Renal cortical epithelial cell (primary cell): ENCODE measurements at places on chromosomes 4 and X.

DNA sequence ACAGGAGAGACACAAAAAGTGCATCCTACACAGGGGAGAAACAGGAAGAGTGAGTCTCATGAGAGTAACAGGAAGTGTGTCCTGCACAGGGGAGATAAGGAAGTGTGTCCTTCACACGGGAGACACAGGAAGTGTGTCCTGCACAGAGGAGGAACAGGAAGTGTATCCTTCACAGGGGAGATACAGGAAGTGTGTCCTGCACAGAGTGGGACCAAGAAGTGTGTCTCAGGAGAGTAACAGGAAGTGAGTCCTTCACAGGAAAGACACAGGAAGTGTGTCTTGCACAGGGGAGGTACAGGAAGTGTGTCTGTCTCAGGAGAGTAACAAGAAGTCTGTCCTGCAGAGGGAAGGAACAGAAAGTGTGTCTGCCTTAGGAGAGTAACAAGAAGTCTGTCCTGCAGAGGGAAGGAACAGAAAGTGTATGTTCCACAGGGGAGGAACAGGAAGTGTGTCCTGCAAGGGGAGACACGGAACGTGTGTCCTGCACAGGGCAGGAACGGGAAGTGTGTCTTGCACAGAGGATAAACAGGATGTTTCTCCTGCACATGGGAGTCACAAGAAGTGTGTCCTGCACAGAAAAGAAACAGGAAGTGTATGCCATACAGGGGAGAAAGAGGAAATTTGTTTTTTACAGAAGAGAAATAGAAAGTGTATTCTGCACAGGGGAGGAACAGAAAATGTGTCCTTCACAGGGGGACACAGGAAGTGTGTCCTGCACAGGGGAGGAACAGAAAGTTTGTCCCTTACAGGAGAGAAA lies 102.0 kb downstream of the ARSF start:
- no peak for DNase-seq

- DNase-seq: peak; percentile 18
Measured at GRCh38 chr4:52665592-52665991, 6.5 kb upstream of the USP46 start.

GRCh38 chr4:143347484-143348111 lies 10.9 kb downstream of the GAB1 start:
- peak; percentile 44 for DNase-seq

GRCh38 chr4:163157157-163157556 lies 9.5 kb downstream of the NAF1 start:
- no peak for DNase-seq

- DNase-seq: peak; percentile 46
Measured at GRCh38 chr4:10582059-10582686, 102.4 kb downstream of the CLNK start.

GRCh38 chr4:81549984-81550383 lies 78.3 kb upstream of the RASGEF1B start:
- DNase-seq: no peak

DNA sequence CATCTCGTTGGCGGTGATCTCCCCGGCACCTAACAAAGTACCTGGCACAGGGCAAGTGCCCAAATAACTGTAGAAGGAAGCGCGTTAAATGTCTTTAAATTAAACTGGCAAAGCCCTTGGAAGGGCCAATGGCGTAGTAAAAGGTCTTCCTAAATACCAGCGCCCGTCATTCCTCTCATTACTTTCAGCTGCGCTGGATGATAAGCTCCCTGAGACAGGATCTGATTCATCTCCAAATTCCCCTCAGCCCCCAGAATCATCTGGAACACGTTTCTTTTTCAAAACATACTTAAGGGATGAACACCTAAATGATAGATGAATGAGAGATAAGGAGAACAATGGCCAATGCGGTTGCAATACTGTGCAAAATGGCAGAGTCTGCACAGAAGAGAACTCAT lies 95.1 kb downstream of the AFAP1 start:
- DNase-seq: no peak

GRCh38 chr4:186726426-186727168 lies 2.9 kb upstream of the FAT1 start:
- DNase-seq: peak; percentile 40

DNA sequence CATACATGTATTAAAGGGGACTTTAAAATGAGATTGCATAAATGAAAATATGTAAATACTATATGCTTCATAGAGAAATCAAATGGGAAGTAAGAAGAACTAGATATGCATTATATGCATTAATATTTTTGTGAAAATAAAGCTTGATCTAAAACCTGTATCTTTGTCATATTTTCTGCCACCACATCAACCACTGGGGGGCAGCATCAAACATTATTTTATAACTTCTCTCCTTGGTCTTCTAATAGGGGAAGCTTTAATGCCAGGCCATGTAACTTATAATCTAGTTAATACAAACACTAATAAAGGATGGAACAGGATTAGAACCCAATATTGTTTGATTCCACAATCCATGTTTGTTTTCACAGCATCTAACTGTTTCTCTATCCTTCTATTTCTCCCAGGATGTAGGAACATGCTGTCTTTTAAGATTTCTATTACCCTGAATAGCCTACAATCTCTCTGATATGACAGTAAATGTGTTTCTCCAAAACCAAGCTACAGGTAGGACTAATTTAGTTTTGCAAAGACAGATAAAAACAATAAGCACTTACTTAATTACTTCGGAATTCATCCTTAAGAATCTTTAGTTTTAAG lies 10.0 kb downstream of the QRFPR start:
- DNase-seq: peak; percentile 35

- DNase-seq: no peak
Measured at GRCh38 chr4:73885574-73886267, 16.5 kb downstream of the CXCL1 start.

DNA sequence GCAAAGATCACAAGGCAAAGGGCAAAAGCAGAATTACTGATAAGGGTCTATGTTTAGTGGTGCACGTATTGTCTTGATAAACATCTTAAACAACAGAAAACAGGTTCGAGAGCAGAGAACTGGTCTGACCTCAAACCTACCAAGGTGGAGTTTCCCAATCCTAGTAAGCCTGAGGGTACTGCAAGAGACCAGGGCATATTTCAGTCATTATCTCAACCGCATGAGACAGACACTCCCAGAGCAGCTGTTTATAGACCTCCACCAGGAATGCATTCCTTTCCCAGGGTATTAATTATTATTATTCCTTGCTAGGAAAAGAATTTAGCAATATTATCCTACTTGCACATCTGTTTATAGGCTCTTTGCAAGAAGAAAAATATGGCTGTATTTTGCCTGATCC lies 51.5 kb downstream of the NPNT start:
- DNase-seq: no peak

- peak; percentile 41 for DNase-seq
Measured at GRCh38 chrX:30302956-30303355, 6.2 kb downstream of the NR0B1 start.

DNA sequence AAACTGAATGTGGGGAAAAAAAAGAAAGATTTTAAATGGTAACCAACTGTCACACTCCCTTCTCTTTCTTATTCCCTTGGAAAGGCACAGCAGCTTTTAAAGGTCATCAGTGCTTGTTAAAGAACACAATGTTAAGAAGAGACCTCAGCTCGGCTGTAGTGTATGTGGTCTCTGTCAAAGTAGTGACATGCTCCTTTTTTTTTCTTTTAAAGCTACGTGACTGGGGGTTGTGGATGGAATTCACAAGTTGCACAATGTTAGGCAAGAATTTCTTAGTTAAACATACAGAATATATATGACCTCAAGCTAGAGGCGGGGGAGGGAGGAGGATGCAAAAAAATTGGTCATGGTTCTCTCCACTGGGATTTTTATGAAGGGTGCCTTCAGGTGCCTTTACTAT lies 45.6 kb downstream of the OCRL start:
- DNase-seq: no peak

- DNase-seq: no peak
Measured at GRCh38 chr4:25028851-25029250, 1.9 kb downstream of the LGI2 start.

- peak; percentile 37 for DNase-seq
Measured at GRCh38 chr4:112214390-112215264, 17.0 kb upstream of the AP1AR start.
